ENCODE measurements at places on chromosomes 5 and 9. TPM values are rescaled to one million over a fixed set of nuclear protein-coding genes. Genes with fewer than 3 reads are reported as not detected.

Gene PLAC8L1
- not detected for total RNA-seq

Gene RNF224
- total RNA-seq: 0.95 TPM

Gene RANBP17
- 13.9 TPM for total RNA-seq

Gene KIF20A
- total RNA-seq: 1.5 TPM

Gene C5orf46
- total RNA-seq: not detected

Gene SLC36A2
- 0.14 TPM for total RNA-seq

Gene PCDHA7
- 0.89 TPM for total RNA-seq

Gene LRRTM2
- total RNA-seq: 0.12 TPM

Gene IL3
- total RNA-seq: not detected

Gene NUTM2F
- total RNA-seq: not detected

Gene SPINK6
- total RNA-seq: not detected

DNA sequence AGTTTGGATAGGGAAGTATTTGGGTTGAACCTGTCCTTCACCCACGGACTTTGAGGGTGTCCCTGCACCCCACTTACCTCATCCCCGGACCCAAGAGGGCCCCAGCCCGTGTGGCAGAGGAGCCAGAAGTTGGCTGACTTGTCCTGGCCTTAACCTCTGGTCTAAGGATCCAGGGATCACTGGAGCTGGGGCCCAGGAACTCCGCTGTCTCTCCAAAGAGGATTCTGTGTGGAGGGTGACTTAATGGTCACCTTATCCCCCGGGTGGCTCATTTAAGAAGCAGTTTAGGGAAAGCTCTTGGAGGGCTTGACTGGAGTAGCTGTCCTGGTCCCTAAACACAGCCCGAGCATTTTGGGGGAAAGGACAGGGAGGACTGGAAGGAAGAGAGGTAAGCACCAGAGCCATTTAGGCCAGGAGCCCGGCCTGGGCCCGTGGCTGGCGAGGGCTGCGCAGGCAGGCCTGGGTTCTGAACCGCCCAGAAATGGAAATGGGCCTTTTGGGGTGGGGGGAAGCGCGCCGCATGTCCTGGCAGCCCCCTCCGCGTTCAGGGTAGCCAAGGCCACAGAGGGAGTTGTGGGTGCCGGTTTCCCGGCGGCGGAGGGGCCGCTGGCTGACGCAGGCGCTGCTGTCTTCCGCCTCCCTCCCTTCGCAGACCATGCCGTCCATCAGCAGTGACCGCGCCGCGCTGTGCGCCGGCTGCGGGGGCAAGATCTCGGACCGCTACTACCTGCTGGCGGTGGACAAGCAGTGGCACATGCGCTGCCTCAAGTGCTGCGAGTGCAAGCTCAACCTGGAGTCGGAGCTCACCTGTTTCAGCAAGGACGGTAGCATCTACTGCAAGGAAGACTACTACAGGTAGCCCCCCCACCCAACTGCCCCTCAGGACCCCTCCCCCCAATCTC, 2.0 kb downstream of the LHX2 start:
- DNase-seq: no peak

DNA sequence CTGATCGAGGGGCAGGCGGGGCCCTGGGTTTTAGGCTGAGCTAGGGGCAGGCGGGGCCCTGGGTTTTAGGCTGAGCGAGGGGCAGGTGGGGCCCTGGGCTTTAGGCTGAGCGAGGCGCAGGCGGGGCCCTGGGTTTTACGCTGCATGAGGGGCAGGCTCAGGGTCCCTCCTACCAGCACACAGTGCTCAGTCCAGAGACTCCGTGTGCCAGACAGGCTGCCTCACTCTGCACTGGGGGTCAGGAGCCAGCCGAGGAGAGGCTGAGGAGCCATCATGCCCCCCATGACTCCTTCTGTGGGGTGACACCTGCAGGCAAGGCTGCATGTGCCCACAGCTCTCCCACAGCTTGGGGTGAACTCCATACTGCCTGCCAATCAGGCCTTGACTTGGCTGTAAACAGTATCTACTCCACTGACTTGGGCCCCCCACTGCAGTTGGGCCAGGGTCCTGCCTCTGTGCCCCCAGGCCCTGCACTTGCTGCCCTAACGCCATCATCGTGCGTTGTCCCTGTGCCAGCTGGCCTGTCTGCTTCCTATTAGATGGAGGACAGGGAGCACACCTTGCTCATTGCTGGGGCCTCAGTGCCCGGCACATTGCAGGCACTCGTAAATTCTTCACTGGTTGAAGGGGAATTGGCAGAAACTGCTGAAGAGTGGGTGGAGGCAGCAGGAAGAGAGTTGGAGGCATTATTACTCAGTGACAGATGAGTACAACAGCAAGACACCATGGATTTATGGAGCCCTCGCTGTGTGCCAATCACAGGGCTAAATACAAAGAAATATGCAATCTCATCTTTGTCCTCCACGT, 78.6 kb downstream of the AMBP start:
- DNase-seq: peak; percentile 6

GRCh38 chr5:126924331-126925033, 105.9 kb downstream of the MARCHF3 start:
- no peak for DNase-seq

GRCh38 chr5:60722416-60722815, 22.4 kb upstream of the DEPDC1B start:
- DNase-seq: no peak

DNA sequence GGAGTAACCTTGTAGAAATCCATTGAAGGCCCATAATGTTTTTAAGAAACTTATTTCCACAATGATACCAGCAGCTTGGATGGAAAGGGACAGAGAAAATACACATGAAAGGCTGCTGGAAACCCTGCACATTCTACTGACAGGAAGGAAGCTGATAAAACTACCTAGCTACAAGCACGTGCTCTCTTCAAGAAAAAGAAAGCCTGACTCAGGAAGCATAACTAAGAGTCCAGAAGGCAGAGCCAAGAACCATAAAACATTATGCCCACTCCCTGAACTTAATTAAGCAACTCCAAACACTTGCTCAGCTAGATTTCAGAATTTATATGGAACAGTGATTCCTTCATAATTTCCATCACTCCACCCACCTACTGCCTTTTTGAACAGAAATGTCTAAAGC, 430.8 kb downstream of the SEMA5A start:
- no peak for DNase-seq

- no peak for DNase-seq
These were observed 618.7 kb upstream of the CDH6 start for GRCh38 chr5:30574761-30575160.

- no peak for DNase-seq
These were observed 8.2 kb upstream of the AHRR start for GRCh38 chr5:313265-313664.

DNA sequence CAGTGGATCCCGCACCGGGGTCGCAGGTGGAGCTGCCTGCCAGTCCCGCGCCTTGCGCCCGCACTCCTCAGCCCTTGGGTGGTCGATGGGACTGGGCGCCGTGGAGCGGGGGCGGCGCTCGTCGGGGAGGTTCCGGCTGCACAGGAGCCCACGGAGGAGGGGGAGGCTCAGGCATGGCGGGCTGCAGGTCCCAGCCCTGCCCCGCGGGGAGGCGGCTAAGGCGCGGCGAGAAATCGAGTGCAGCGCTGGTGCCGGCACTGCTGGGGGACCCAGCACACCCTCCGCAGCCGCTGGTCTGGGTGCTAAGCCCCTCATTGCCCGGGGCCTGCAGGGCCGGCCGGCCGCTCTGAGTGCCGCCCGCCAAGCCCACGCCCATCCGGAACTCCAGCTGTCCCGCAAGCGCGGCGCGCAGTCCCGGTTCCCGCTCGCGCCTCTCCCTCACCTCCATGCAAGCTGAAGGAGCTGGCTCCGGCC, 120.6 kb upstream of the MEF2C start:
- DNase-seq: no peak

GRCh38 chr5:93911609-93912008, 170.2 kb upstream of the POU5F2 start:
- DNase-seq: no peak

DNA sequence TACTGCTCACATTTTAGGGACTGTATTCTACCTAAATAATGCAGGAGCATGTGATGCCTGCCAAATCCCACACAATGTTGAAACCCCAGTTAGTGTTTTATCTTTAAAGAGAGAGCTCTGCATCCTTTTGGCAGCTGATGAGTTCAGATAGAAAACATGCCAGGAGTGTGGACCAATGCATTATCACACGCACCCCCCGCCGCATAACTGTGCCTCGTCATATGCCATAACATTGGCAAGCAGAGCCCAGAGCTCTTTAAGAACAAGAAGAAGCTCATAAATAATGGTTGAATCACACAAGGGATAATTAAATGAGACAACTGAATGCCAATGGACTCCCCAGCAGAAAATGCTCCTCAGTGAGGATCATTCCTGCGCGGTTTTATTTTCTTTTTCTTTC, 52.8 kb upstream of the RORB start:
- DNase-seq: no peak

- no peak for DNase-seq
These were observed 862.0 kb upstream of the CDH6 start for GRCh38 chr5:30331534-30331933.

DNA sequence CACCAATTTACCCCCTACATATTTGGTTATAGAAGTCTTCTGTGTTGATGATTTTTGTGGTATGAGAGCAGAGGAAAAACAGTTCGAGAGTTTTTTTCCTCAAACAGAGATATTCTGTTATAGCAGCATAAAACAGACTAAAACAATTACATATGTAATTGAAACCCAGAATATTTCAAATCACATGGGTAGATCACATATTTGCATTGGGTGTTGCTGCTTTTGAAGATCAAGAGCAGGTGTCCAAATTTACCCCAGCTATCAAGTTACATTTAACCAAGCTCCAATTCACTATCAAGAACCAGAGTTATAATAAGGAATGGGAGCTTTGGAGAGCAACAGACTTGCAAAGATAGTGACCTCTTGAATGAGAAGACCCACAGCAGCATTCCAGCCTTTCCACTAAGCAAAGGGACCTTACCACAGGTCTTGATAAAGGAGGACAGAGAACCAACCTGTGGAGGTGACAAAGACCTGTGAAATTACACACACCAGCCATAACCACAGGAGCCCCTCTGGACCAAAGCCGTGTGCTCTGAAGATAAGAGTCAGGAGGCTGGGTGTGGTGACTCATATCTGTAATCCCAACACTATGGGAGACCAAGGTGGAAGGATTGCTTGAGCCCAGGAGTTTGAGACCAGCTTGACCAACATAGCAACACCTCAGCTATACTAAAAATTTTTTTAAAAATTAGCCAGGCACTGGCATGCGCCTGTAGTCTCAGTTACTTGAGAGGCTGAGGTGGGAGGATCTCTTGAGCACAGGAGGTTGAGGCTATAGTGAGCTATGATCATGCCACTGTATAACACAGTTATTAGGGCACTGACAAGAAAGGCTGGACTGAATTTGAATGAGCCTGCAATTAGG, 4.0 kb upstream of the CCL28 start:
- no peak for DNase-seq

DNA sequence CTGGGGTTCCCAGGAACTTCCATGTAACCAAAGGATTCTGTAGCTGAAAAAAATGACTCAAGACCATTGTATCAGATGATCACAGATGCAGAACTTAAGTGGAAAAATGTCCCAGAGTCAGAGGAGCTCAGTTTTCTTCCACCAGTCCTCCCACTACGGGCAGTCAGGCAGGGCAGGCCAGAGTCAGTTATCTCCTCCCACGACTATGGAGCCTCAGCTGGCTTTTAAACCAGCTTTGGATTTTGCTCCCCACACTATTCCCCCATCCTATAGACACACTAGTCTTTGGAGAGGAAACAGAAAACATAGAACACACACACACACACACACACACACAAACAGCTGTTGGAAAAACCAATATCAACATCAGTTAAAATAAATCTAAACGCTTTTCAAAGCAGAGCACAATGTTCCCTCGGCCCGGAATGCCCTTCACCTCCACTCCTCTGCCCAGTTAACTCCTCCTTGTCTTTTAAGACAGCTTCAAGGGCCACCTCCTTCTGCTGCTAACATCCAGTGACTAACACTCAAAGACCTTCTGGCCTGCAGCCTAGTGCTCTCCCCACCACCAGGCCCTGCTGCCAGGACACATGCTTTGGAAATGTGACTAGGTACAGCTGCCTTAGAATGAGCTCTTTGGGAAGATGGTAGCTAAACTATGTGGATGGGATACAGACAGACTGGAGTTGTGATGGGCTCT, 56.8 kb downstream of the NIPAL4 start:
- no peak for DNase-seq

DNA sequence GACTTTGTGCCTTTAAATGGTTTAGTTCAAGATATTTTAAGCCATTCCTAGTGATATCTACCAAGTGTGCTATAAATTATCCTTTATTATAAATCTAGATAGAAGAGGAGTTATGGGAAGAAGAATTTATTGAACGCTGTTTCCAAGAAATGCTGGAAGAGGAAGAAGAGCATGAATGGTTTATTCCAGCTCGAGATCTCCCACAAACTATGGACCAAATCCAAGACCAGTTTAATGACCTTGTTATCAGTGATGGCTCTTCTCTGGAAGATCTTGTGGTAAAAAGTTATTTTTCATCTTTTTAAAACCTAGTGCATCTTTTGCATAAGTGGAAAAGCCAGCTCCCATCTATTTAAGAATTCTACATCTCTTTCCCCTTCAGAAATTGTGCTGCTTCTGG, 18.6 kb downstream of the SLC23A1 start:
- no peak for DNase-seq

DNA sequence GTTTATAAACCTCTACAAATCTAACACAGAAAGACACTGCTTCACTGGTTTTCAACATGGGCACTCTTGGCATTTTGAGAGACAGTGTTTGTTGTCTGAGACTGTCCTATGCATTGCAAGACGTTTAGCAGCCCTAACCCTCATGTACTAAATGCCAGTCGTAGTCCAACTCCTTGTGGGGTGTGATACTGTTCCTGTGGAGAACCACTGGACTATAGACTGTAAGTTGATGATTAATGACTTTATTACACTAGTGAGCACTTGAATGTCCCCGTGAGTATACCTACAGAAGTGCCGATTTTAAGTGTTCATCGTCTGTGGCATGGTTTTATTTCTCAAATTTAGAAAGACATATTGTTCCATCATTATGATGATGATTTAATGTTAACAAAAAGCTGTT, 46.2 kb downstream of the RECK start:
- DNase-seq: no peak

- no peak for DNase-seq
These were observed 188.4 kb upstream of the ELL2 start for GRCh38 chr5:96150007-96150406.

- no peak for DNase-seq
These were observed 201.7 kb upstream of the TAS2R1 start for GRCh38 chr5:9831823-9832222.

GRCh38 chr9:99894826-99895225, 11.6 kb upstream of the STX17 start:
- no peak for DNase-seq

GRCh38 chr5:137560420-137560819, 61.3 kb upstream of the SPOCK1 start:
- no peak for DNase-seq

- no peak for DNase-seq
These were observed 125.8 kb upstream of the SGCD start for GRCh38 chr5:156200938-156201787.

Data from mucosa of gallbladder (tissue), 1 donor.